Ovary (tissue), 10 donors: ENCODE measurements at places on chromosomes 16 and 17. TPM values are rescaled to one million over a fixed set of nuclear protein-coding genes. Genes with fewer than 3 reads are reported as not detected.

Gene CLEC19A
- total RNA-seq, result not detected

GRCh38 chr17:79671085-79671694 lies 59.6 kb upstream of the ENPP7 start:
- H3K36me3 ChIP-seq, result no peaks in the 10 kb centered on the region
- H3K4me3 ChIP-seq, result no peak overlapping the region
- no peak overlapping the region for H3K27ac ChIP-seq
- H3K27me3 ChIP-seq, result no peaks in the 10 kb centered on the region

- H3K36me3 ChIP-seq, result no peaks in the 10 kb centered on the region
- no peak for DNase-seq
- no peaks in the 10 kb centered on the region for H3K27me3 ChIP-seq
- H3K27ac ChIP-seq, result no peak overlapping the region
Observed at GRCh38 chr17:58995247-58995940, 111.3 kb downstream of the TRIM37 start.

- no peaks in the 10 kb centered on the region for H3K27me3 ChIP-seq
- H3K4me3 ChIP-seq, result no peak overlapping the region
- H3K36me3 ChIP-seq, result no peaks in the 10 kb centered on the region
Observed at GRCh38 chr16:305916-306626, 23.1 kb downstream of the PDIA2 start.

Gene SEC14L5
- total RNA-seq, result 0.38 TPM

GRCh38 chr17:73042809-73043685 lies 49.4 kb downstream of the SLC39A11 start:
- no peak overlapping the region for H3K4me3 ChIP-seq
- H3K4me1 ChIP-seq, result no peaks in the 10 kb centered on the region
- H3K36me3 ChIP-seq, result no peaks in the 10 kb centered on the region
- H3K27me3 ChIP-seq, result no peaks in the 10 kb centered on the region
- no peak for DNase-seq

- peaks cover 1% of the 10 kb centered on the region for H3K4me1 ChIP-seq
- H3K36me3 ChIP-seq, result no peaks in the 10 kb centered on the region
- no peak within 1 kb of the TSS for H3K27ac ChIP-seq
- peak within 1 kb of the TSS; percentile 22 for H3K4me3 ChIP-seq
Observed at GRCh38 chr17:76868176-76868668, at the start of gene MGAT5B. MGAT5B (plus strand) TSS chr17:76868404; CDS start chr17:76869030, 626 bp downstream.

Gene C1QTNF8
- not detected for total RNA-seq

- no peak for DNase-seq
- H3K27me3 ChIP-seq, result no peaks in the 10 kb centered on the region
- no peaks in the 10 kb centered on the region for H3K4me1 ChIP-seq
Observed at GRCh38 chr17:70295731-70296130, 126.4 kb downstream of the KCNJ2 start.

Gene CBFA2T3
- 1.2 TPM for total RNA-seq

DNA sequence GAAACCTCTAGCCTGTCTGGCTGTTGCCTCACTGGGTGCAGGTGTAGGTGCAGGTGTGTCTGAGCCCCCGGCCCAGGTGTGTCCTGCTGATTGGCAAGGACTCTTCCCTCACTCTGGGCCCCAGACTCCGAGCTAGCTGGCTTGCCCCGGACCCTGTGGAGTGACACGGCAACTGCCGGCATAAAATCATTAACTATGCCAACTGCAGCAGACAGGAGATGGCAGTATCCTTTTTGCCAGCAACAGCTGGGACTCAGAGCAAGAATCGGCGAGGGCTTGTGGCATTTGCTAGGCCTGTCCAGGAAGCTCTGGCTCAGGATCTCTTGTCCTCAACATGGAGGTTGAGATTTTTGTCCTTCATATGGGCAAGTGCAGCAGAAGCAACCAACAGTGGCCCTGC lies 20.8 kb downstream of the CIAPIN1 start:
- no peak overlapping the region for H3K27ac ChIP-seq
- no peaks in the 10 kb centered on the region for H3K36me3 ChIP-seq
- peaks cover 4% of the 10 kb centered on the region for H3K4me1 ChIP-seq
- DNase-seq, result no peak

Gene GRAPL
- total RNA-seq, result 2.2 TPM

Gene TPSB2
- total RNA-seq, result 6.9 TPM

Gene SLC12A3
- total RNA-seq, result not detected

DNA sequence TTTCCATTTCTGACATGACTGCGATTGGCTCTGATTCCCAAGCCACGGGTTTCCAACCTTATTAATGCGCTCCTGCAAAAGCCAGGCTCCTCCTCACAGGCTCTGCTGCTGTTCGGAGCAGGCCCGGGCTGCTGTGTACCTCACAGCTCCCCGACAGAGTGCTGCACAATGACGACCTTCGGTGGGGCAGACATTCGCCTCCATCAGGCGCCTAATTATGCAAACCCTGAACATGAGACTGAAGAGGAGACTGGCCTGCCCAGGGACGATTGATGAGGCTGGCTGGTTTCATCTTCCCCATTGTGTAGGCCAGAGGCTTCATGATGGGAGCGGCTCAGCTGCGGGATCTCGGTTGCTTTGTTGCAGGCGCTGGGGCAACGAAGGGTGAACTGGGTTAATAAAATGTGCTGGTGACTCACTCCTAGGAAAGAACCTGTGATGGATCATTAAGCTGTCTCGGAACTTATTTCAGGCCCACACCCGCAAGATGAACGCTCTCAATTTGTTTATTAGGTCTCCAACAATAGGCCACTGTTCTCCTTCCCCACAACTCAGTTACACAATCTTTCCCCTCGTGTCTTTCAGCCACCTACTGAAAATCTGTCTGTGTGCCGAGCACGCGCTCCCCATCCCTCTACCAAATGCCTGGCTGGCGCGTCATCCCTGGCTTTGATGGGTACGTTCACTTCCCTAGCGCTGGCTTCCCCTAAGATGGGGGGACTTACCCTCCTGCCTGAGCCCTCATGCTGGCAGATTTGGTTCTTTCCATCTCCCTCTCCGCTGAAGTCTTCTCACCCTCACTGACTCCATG lies 27.2 kb upstream of the TOB1 start:
- H3K27ac ChIP-seq, result no peak overlapping the region
- no peaks in the 10 kb centered on the region for H3K36me3 ChIP-seq
- H3K4me3 ChIP-seq, result no peak overlapping the region
- H3K27me3 ChIP-seq, result no peaks in the 10 kb centered on the region
- no peak for DNase-seq

GRCh38 chr16:49460786-49461470 lies 87.3 kb downstream of the C16orf78 start:
- no peak for DNase-seq
- peaks cover 3% of the 10 kb centered on the region for H3K4me1 ChIP-seq
- no peaks in the 10 kb centered on the region for H3K27me3 ChIP-seq

DNA sequence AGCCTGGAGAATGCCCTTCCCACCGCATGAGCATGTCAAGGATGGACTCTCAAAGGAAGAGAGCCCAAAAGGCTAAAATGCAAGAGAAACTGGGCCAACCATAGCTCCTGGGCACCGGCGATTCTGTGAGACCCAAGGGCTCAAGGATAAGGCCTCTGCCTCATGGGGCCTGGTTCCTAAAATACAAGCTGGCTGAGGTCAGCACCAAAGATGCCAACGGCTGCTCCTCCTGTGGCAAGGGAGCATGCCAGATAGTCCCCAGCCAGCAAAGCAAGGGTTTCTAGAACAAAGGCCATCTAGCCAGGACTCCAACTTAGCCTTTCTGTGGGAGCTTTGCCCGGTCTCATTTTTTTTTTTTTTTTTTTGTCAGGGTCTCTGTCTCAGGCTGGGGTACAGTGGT lies 20.1 kb downstream of the GPRC5B start:
- no peaks in the 10 kb centered on the region for H3K36me3 ChIP-seq
- H3K4me3 ChIP-seq, result no peak overlapping the region
- no peak overlapping the region for H3K27ac ChIP-seq
- H3K4me1 ChIP-seq, result peaks cover 12% of the 10 kb centered on the region
- no peak for DNase-seq
- no peaks in the 10 kb centered on the region for H3K27me3 ChIP-seq

- H3K36me3 ChIP-seq, result no peaks in the 10 kb centered on the region
- no peak overlapping the region for H3K4me3 ChIP-seq
- H3K27ac ChIP-seq, result no peak overlapping the region
Observed at GRCh38 chr17:64095144-64095882, 34.6 kb downstream of the ERN1 start.

DNA sequence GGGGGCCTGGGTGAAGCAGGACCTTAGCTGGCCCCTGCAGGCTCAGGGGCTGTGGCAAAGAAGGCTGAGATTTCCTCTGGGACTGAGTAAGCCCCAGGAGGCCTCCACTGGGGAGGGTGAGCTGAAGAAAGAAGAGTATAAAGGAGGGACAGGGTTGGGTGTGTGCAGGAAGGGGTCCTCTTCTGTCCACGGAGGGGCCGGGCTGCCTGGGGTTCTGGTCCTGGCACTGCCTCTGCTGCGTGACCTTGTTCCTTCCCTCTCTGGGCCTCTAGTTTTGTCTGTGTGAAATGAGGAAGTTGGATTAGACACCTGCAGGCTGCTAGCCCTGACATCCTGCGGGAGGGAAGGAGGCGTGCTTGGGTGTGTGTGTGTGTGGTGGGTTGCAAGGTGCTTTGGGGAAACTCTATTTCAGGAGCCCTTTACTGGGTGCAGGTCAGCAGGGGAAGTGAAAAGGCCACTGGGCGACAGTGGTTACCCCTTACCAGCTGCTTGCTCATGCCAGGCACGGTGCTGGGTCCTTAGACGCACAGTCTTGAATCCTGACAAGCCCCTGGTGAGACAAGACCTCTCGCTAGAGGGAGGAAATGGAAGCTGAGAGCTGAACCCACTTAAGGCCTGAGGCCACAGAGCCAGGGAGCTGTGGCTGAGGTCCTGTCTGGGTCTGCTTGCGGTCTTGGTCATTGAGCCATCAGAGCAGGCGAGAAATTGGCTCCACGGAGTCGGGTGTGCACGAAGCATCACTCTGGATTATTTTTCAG lies 60.7 kb downstream of the OR1D5 start:
- no peaks in the 10 kb centered on the region for H3K36me3 ChIP-seq
- H3K27me3 ChIP-seq, result no peaks in the 10 kb centered on the region
- no peak overlapping the region for H3K4me3 ChIP-seq
- DNase-seq, result no peak
- no peak overlapping the region for H3K27ac ChIP-seq
- peaks cover 11% of the 10 kb centered on the region for H3K4me1 ChIP-seq

DNA sequence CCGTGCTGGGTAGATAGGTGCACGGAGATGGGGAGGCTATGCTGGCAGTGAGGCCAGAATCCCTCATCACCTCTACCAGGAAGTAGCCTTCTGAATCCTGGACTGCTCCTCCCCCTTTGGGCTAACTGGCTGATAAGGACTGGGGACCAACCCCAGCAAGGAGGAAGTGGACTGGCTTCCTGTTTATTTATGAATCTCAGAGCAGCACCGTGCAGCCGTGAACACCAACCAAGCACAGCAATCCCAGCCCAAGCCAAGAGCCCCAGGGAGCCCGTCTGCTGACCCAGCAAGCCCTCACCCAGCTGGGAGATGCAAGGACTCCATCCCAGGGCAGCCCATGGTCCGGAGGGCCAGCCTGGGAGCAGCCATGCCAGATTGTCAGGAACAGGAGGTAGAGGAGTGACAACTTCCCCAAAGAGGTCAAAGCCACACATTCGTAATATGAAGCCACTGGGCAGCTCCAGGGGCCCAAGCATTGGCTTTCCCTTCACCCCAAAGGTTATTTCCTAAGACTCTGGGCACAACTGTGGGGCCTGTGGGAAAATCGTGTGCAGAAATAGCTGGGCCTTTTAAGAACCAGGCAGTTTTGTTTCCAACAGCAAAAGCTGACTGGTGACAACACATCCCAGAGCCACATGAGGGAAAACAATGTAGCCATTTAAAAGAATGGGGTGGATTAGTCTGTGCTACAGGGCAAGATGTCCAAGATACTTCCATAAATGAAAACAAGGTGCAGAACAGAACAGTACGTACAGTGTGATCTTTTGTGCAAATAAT lies 23.9 kb downstream of the PHB1 start:
- no peak for DNase-seq
- no peaks in the 10 kb centered on the region for H3K36me3 ChIP-seq
- no peak overlapping the region for H3K27ac ChIP-seq

Gene P2RX1
- 0.24 TPM for total RNA-seq

- H3K4me3 ChIP-seq, result no peak overlapping the region
- peaks cover 4% of the 10 kb centered on the region for H3K4me1 ChIP-seq
- H3K36me3 ChIP-seq, result no peaks in the 10 kb centered on the region
- DNase-seq, result no peak
- no peaks in the 10 kb centered on the region for H3K27me3 ChIP-seq
- no peak overlapping the region for H3K27ac ChIP-seq
Observed at GRCh38 chr16:17409894-17410293, 60.9 kb downstream of the XYLT1 start.

GRCh38 chr16:66701026-66701425 lies 4.5 kb upstream of the CMTM4 start:
- H3K27me3 ChIP-seq, result no peaks in the 10 kb centered on the region
- H3K27ac ChIP-seq, result no peak overlapping the region
- no peak overlapping the region for H3K4me3 ChIP-seq
- H3K36me3 ChIP-seq, result no peaks in the 10 kb centered on the region
- no peak for DNase-seq
- peaks cover 2% of the 10 kb centered on the region for H3K4me1 ChIP-seq
